Breast epithelium (tissue), 4 donors: ENCODE measurements at places on chromosomes 3 and 15. TPM values are rescaled to one million over a fixed set of nuclear protein-coding genes. Genes with fewer than 3 reads are reported as not detected.

DNA sequence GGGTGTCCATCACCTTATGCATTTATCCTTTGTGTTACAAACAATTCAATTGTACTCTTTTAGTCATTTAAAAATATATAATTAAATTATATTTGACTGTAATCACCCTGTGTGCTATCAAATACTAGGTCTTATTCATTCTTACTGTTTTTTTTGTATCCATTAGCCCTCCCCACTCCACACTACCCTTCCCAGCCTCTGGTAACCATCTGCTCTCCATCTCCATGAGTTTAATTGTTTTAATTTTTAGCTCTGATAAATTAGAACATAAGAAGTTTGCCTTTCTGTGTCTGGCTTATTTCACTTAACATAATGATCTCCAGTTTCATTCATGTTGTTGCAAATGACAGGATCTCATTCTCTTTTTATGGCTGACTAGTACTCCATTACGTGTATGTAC is 16.8 kb downstream of the C3orf20 start:
- DNase-seq: no peak

DNA sequence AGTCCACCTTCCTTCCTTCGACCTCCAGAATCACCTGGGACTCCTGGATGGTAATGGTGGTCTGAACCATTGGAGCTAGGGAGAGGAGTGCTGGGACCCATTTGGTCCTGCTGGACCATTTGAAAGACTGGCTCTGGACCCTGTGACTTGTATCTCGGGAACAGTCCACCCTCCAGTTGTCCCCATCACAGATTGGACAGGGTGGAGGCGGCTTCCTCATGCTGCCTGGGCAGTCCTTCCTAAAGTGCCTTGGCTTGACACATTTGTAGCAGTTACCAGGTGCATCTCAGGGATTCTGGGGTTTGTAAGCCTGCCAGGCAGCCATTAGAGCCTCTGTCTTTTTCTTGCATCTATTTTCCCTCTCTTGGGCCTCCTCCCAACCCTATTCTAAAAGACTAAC is 758.1 kb downstream of the NAALADL2 start:
- DNase-seq: no peak

DNA sequence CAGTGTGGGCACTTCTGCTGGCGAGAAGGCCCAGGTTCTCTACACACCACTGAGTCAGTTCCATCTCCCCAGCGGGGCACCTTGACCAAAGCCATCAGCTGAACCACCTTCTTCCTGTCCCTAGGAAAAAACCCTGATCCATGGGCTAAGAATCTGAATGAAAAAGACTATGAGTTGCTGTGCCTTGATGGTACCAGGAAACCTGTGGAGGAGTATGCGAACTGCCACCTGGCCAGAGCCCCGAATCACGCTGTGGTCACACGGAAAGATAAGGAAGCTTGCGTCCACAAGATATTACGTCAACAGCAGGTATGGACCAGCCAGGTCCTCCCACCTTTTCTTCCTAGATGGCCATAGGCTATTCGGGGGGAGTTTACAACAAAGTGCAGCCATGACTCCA is 29.1 kb downstream of the TF start:
- DNase-seq: no peak

DNA sequence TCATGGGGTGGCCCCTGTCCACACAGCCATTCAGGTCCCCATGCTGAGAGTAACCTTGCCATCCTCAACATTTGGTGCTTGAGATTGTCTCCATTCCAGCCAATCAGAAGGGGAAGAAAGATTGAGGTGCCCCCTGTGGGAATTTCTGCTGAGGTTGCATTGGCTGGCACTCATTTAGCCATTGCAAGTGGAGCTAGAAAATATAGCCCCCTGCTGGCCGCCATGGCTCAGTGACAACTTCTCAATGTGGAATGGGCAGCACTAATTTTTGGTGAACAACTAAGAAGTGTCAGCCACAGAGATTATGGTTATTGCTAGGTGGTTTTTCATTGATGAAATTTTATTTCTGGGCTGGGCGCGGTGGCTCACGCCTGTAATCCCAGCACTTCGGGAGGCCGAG is 22.0 kb downstream of the COL6A6 start:
- DNase-seq: no peak

DNA sequence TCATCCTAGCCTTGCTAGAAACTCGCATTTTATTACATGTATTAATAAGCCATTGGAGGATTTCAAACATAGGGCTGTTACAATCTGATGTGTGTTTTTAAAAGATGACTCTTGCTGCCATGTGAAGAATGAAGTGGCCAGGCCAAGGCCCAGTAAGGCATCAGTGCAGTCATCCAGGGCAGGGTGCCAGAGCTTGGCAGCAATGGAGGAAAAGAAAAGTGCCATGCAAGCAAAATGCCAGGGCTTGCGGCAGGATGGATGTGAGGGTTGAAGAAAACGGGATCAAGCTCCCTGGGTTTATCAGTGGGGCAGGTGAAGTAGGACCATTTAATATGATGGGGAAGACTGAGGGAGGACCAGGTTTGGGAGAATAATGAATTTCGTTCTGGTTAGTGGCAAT is 183.6 kb downstream of the MINAR1 start:
- no peak for DNase-seq

DNA sequence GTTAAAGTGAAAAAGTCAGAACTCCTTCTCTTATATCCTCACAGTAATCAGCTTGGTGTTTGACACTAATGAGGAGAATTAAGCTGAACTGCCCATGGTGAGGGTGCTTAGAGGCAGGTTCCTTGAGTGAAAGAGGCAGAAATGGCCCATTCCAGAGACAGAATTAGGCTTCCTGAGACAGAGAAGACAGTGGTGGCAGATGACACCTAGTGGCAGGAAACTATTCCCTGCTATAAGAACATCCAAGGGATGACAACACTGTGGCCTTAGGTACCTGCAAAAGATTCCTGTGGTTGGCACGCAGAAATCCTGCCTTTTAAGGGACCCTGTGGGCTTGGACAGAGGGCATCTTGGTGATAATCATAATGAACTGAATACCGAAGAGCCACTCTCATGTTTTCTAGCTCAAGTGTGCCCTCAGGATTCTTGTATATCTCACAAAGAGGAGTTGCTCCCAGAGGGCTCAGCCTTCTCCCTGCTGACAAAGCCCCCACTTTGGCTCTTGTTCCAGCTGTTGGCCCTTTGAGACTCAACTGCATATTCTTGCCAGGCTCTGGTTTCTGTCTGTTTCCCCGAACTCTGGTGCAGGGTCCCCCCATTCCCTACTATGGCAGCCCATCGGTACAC is 56.0 kb downstream of the KBTBD12 start:
- peak; percentile 23 for DNase-seq

GRCh38 chr15:33354411-33354810 is 43.6 kb downstream of the RYR3 start:
- DNase-seq: no peak

DNA sequence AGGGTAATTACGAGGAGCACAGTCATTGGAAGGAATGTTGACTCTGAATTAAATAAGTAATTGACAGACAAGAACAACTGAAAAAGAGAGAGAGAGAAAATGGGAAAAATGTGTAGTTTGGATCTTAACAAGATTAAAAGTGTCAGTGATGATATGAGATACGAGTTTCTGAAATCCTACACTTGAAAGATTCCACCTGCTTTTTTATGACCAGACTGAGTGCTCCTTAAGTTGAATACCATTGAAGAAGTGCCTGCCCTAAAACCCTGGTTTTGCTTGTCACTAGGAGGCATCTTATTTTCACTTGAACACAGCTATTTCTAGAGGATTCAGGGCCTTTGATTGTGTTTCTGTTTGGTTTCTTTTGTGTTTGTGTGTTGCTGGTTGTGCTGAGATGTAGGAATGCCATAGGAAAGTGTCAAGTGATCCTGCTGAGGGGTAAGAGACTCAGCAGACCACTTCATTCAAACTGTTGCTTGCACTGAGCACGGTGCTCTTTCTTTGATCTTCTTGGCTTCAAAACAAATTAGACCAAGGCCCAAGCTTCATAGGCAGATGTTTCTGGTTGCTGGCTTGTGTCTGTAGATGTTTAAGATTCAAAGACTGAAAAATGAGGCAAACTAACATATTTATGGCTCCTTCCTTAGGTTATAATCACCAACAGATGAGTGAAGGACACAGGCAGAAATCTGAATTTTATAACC is 17.2 kb upstream of the ABHD10 start:
- DNase-seq: no peak

DNA sequence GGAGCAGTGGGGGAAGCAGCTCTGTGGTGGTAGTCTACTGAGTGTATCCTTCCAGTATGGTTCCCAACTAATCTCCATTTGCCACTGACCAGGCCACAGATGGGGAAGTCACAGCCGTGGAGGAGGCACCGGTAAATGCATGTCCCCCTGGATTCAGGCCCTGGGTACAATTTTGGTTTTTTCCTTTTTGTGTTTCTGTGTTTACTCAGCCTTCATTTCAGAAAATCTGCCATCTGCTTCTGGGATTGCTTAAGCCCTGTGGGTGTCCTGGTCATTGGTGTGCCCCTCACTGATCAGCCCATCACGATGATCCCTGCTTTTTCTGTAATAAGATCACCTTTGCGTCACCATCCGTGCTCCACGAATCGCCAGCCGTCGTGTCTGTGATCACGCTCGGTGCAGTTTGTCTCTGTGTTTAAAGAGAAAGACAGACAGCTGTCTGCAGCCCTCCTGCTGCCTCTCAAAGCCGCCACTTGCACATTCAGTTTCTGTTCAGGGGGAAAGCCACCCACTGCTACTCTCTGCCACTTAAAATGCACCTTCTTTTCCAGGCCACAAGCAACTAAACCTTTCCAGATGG is 68.9 kb downstream of the DNASE1L3 start:
- DNase-seq: no peak

DNA sequence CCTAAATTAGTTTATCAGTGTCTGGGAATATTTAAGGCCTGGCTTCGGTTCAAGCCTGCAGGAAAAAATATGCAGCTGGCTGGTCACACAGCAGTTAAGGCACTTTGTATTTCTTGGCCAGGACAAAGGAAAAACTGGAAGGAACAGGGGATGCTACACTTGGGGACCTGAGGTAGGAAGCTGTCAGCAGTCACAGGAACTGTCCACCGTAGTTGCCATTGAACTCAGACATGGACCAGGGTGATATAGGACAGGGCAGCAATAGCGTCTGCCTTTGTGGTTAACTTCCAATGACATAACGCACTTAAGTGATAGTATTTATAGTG is 49.1 kb downstream of the NR1D2 start:
- no peak for DNase-seq

- peak; percentile 55 for DNase-seq
These were observed 79.0 kb downstream of the SERPINI1 start for GRCh38 chr3:167814441-167814951.

DNA sequence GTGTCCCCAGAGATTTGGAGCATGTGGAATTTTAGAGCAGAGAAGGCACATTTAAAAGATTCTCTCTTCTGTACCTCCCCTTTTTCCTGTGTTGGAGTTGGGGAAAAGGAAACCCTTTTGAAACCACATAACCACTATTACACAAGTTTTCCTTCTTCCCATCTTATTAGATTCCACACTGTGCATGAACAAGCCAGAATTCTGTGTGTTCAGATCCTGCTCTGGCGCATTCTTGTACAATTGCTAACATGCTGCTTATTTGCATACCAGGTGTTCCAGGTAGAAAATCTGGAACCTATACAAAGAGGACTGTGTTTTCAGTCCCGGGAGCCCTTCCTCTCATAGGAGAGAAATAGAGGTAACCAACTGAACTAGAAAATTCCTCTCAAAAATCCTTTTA is 2.6 kb upstream of the CIB2 start:
- DNase-seq: no peak

DNA sequence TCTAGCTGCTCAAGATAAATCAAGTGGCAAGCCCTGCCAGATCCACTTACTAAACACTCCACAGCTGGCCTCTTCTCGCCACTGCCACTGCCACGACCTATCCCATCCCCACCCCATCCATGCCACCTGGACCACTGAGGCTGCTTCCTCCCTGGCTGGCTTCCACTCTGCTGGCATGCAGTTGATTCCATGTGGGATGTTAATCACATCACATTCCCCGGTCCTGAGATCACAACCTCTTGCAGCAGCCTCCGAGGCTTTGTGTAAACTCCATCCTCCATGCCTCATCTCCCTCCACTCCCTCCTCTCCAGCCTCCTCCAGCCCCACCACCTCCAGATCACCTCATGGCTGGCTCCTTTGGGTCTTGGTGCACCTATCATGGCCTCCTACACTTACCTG is 7.7 kb downstream of the NCKIPSD start:
- no peak for DNase-seq

- DNase-seq: peak; percentile 15
These were observed 143.2 kb downstream of the DNAJB8 start for GRCh38 chr3:128323206-128324081.

DNA sequence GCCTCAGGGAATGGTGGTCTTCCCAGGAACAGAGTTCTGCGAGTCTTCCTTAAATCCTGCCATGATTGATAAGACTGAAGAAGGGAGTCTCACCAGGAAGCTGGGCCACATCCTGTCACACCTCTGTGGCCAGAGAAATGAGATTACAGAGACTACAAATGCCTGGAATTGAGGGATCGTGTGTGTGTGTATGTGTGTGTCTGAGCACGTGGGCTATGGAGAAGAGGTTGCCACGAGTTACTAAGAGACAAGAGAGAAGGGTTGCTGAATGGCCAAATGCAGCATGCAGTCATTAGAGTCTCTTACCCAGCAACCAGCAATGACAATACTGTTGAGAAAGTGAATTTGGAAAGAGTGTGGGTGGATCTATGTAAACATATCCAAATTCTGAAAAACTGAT is 443.1 kb downstream of the MFSD1 start:
- no peak for DNase-seq

- no peak for DNase-seq
These were observed 27.6 kb downstream of the SLC9A9 start for GRCh38 chr3:143820466-143821221.

- DNase-seq: no peak
These were observed 66.3 kb upstream of the SLC25A26 start for GRCh38 chr3:66154444-66154861.

DNA sequence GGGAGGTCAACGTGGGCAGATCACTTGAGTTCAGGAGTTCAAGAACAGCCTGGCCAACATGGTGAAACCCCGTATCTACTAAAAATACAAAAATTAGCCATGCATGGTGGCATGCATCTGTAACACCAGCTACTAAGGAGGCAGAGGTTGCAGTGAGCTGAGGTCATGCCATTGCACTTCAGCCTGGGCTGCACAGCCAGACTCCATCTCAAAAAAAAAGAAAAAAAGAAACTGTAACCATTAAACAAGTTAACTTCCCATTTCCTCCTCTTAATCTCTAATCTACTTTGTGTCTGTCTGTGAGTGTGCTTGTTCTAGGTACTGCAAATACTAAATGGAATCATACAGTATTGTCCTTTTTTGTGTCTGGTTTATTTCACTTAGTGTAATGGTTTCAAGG is 2.7 kb downstream of the RBM6 start:
- no peak for DNase-seq

Gene IGF2BP2
- 27.5 TPM for total RNA-seq

Gene FBXL22
- total RNA-seq: 0.64 TPM

Gene CLDN18
- total RNA-seq: not detected

Gene LRTM1
- total RNA-seq: not detected

Gene HRH1
- 3.9 TPM for total RNA-seq

Gene KCNAB1
- 5.4 TPM for total RNA-seq

Gene REC114
- not detected for total RNA-seq

Gene PRR20G
- total RNA-seq: not detected
